ENCODE measurements at places on chromosomes 12 and 14.

- DNase-seq: no peak
These were observed 65.5 kb downstream of the RASSF3 start for GRCh38 chr12:64675795-64676194.

DNA sequence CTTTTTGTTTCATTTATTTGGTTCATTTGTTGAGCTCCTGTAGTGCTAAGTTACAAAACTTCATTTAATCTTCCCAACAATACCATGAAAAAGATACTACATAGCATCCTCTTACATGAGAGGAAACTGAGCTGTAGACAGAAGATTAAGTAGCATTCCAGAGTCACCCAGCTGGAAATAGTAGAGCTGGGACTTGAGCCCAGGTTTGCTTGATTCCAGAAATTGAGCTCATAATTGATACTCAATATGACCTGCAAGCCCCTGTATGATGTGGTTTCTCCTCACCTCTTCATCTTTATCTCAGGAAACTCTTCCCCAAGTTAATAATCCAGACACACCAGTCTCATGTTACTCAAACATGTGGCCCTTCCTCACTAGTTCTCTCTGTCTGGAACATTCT lies 87.0 kb upstream of the DAAM1 start:
- DNase-seq: no peak

DNA sequence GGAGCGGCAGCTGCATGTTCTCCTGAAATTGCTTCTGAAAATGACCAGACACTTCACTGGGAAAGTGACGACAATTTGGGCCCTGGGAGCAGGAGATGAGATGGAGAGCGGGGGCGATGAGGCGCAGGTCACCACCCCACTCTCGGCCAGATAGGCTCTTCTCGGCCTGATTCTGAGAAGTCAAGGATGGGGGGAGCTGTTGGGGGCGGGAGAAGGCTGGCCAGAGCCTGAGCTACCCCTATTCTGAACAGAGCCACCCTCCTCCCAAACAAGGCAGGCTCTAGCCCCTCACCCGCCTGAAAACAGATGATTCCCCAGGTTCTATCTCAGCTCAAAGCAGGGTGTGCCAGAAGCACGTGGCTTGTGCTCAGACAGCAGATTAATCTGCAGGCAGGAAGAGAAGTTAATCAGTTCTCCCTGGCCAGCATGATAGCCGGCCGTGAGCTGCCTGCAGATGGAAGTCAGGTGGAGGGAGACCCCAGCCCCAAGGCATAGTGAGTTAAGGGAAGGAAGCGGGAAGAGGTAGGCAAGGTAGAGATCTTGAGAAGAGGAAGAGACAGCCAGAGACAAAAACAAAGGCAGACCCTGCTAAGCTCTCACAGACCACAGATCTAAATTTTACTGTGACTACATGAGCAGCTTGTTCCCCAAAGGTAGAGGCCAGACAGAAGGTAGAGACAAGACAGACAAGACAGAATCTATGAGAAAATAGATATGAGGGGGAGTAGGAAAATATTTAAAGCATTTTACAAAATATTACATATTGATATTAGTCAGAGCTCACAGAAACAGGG lies 10.9 kb upstream of the TAC3 start:
- DNase-seq: no peak

- no peak for DNase-seq
These were observed 145.1 kb downstream of the GRIP1 start for GRCh38 chr12:66533767-66534166.

DNA sequence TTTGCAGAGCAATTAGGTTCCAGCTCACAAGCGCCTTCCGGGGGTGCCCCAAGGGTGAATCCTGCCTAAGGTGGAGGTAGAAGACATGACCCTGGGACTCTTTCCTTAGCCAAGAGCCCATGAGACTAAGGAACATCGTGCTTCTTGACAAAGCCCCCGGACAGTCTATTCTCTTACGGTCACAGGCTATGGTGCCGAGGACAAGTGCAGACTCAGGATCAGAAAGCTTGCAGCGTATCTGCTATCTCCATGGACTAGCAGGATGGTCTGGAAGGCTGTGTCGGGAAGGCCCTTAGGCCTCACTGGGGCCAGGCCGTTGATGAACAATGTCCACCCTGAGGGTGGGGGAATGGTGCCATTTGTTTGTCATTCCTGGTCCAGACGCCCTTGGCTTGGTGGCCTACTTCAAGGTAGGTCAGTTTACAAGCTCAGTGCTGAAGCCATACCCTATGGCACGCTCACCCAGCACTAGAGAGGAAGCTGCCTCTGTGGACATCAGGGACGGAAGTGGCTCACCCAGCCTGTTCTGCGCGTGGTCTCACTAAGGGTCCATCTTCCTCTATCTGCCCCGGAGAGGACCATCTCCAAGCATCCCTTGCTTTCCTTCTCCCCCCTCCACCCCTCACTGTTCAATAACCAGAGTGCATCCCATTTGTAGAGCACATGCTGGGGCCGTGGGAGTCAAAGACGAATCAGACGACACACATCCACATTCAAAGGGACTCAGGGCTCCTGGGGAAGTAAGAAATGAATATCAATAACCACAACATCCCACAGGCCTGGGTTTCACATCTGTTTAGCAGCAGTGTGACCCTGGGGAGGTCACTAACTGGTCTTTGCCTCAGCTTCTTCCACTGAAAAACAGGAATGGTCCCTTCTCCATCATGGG lies 45.0 kb upstream of the IQSEC3 start:
- DNase-seq: no peak

DNA sequence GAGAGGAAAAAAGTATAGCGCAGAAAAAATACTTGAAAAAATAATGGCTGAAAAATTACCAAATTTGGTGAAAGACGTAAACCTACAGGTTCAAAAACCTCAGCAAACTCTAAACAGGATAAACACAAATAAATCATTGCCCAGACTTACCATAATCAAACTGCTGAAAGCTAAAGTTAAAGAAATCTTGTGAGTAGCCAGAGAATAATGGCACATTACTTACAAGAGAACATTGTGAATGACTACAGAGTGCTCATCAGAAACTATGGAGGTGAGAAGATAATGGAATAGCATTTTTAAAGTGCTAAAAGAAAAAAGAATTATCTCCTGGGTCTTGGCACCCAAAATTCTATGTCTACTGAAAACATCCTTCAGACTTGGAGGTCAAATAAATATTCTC lies 36.0 kb downstream of the ATF1 start:
- DNase-seq: no peak

DNA sequence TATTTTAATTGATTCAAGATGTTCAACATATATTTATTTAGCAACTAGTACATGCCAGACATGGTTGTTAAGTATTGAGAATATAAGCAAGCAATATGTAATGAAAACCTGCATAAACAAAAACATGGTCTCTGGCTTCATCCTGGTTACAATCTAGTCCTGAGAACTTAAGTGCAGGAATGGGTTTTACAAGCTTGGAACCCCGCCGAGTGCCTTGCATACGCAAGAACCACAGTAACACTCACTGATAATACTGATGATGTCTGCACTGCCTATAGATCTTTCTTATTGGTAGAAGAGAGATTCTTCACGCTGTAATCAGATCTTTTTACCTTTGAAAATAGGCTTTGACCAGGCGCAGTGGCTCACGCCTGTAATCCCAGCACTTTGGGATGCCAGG lies 22.9 kb upstream of the CALM1 start:
- no peak for DNase-seq

DNA sequence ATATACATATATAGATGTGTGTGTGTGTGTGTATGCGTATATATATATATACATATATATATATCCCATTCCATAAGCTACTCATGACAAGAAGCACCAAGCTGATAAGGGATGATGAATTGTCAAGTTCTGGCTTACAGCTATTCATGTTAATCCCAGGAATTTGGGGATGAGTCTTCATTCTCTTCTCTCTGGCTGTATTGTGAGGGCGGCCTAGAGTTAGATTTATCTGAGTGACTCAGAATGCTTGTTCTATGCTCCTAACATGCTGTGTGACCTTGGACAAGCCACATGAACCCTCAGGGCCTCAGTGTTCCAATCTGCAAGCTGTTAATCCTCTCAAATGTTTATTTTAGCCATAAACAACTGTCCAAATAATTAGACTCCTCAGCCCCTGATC lies 749.0 kb downstream of the MED13L start:
- DNase-seq: no peak

DNA sequence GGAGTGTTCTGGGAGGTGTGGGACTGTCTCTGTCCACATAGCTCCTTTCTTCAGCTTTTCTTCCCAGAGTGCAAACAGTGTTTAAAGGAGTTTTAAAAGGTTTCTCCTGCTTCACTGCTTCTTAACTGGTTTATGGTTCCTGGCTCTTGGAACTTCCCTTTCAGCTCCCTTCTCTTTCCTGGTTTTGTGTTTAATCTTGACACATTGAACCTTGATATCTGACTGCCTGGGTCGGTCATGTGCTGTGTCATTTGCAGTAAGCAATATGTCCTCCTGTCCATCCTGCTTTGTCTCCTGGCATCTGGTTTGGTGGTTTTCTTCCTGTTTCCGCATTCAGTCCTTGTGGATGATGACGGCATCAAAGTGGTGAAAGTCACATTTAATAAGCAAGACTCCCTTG lies 2.2 kb downstream of the TMEM106C start:
- DNase-seq: no peak

- peak; percentile 43 for DNase-seq
These were observed at the start of gene CAPS2 for GRCh38 chr12:75329918-75330826. Gene CAPS2, minus strand, starts transcription at chr12:75330324. Its CDS starts 3,826 bp downstream, at chr12:75326498.

GRCh38 chr14:33670235-33670634 lies 280.6 kb downstream of the EGLN3 start:
- DNase-seq: no peak

GRCh38 chr12:19273482-19274330 lies 144.2 kb downstream of the PLEKHA5 start:
- peak; percentile 28 for DNase-seq

DNA sequence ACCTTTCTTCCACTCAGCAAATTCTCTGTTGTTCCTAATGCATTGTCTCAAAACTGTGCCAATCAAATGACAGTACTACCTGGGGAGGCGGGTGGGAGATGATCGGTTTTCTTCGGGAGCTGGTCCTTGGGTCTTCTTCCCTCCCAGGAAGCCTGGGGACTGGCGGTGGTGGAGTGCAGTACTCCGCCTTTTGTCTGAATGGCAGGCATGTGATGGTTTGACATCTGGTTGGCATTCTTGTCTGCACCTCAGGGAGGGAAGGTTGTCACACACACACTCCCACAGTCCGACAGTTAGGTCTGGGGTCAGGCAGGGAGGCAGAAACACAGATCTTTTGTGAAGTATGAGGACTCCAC lies 114.8 kb downstream of the SNAPC1 start:
- DNase-seq: no peak

DNA sequence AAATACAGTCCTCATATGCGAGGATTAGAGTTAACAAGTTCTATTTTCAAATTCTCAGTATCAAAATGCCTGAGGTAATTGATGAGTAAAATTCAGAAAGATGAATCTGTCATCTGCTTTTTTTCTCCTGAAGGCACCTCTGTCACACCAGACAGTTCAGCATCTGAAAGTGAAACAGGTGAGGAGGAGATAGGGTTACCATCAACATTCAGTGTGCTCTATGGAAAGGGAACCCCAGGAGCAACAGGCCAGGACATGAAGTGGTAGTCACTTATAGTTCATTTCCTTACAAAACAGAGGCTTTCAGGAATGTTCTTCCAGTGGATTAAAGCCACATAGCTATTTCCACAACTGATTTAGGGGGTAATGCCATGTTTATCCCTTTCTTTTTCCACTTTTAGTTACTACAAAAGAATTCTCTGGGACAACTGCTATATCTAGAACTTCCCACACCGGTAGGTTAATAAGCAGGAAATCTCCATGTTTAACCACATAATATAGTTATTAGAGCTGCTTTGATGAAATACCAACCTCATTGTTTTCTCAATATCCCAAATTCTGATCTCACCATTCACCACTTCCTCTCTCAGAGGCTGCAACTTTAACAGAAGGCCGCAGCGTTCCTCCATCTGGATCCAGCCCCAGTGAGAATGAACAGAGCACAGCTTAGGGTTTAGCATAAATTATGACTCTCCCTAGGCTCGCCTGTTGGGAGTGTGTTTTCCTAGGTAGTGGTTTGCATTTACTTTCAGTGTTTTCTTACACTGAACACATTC lies 177.0 kb upstream of the CNTN1 start:
- no peak for DNase-seq

DNA sequence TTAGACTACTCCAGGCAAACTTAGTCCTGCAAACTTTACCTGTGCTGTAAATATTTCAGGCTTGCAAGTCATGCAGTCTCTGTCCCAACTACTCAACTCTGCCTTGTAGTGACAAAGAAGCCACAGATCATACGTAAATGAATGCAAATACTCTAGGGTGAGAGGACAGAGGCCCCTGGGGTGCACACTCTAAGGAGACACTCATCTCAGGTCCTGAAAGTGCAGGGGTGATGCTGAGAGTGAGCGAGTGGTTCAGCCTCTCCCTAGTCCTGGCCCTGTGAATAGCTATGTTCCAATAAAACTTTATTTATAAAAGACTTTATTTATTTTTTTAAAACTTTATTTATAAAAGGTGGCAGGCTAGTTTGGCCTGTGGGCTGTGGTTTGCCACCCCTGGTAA lies 34.9 kb downstream of the HCAR2 start:
- DNase-seq: no peak

GRCh38 chr12:32146074-32146873 lies 39.6 kb downstream of the BICD1 start:
- DNase-seq: no peak

GRCh38 chr14:106347890-106348755 lies 821.7 kb downstream of the TMEM121 start:
- DNase-seq: no peak

GRCh38 chr12:53550595-53550994 lies 43.3 kb upstream of the NPFF start:
- DNase-seq: no peak

GRCh38 chr12:72063073-72063472 lies 124.4 kb downstream of the TPH2 start:
- no peak for DNase-seq

All from stimulated activated CD4-positive, alpha-beta T cell treated with anti-CD3 and anti-CD28 coated beads, TNF-alpha, amount 100 ng/mL, for 4 hours (primary cell).